AG08395 (cell line): ENCODE measurements at places on chromosomes 11 and 22.

- DNase-seq, result peak; percentile 24
Measured at GRCh38 chr22:25475257-25476022, 89.0 kb upstream of the GRK3 start.

DNA sequence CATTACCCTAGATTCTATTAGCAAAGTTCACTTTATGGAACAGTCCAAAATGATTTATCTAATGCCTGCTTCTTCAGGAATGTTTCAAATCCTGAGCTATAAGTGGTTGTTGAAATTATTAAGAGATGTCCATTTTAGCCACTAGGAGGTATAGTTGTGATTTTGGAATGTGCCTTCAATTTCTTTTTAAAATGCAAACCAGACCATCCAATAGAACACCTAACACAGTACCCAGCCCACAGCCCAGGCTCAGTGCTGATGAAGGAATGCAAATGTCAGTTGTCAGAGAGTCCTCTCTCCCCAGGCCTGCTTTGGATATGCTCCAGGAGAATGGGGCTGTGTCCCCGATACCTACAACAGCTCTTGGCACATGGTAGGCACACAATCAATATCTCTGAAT lies 85.8 kb upstream of the E2F8 start:
- peak; percentile 48 for DNase-seq

GRCh38 chr22:35630387-35630793 lies 13.3 kb upstream of the MB start:
- peak; percentile 64 for DNase-seq

GRCh38 chr11:34356913-34357700 lies 703 bp downstream of the ABTB2 start:
- peak; percentile 44 for DNase-seq

DNA sequence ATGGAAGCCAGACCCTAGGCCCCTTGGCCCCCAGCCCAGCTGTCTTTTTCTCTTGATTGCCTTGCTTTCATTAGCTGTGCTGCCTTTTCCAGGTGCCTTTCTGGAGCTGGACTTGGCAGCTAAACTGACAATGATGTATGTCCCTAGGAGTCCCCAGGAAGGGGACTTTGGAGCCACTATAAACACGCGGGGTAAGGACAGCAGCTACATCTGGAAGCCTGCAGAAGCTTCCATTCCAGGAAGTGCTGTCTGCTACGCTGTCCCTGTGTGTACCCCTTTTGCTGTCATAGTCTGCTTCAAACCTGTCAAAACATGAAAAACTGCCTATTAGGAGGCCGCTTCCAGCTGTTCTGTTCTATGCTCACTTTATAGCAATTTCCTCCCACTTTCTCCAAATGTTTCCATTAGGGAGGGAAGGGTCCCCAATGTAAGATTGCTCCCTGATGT lies 153.3 kb upstream of the RAG2 start:
- DNase-seq, result no peak

DNA sequence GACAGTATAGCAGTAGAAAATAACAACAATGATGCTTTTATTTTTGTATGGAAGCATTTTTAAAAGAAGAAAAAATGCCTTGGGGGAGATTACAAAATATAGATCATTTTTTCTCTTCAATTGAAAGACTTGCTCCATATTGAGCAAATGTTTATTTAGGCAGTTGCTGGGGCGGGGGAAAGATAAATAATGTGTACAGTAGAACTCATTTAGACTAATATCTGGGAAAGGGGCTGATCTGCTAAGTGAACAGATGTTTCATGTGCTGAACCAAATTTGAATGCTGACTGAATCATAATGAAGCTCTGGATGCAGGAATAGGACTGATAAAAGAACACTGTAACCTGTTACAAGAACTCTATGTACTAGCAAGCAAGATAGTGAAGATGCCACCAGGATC lies 457.1 kb upstream of the TENM4 start:
- DNase-seq, result no peak

DNA sequence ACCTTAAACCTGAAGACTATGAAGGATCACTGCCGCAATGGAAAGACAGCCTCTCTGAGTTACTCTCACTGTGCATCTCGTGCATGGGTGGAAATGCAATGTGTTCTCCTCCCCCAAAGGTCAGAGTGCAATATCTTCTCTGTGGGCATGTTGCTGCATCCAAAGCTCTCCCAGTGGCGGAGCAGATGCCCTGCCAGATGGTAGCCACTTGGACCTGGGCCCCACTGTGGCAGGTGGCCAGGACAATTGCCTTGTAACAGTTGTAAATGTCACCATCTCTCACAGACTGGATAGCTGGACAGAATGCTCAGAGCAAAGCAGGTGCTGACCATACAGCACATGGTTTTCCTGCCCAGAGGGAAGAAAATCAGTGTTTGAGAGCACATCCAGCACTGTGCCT lies 542.0 kb downstream of the FAM181B start:
- DNase-seq, result no peak

GRCh38 chr11:130314184-130314749 lies 450 bp downstream of the ZBTB44 start:
- peak; percentile 57 for DNase-seq

DNA sequence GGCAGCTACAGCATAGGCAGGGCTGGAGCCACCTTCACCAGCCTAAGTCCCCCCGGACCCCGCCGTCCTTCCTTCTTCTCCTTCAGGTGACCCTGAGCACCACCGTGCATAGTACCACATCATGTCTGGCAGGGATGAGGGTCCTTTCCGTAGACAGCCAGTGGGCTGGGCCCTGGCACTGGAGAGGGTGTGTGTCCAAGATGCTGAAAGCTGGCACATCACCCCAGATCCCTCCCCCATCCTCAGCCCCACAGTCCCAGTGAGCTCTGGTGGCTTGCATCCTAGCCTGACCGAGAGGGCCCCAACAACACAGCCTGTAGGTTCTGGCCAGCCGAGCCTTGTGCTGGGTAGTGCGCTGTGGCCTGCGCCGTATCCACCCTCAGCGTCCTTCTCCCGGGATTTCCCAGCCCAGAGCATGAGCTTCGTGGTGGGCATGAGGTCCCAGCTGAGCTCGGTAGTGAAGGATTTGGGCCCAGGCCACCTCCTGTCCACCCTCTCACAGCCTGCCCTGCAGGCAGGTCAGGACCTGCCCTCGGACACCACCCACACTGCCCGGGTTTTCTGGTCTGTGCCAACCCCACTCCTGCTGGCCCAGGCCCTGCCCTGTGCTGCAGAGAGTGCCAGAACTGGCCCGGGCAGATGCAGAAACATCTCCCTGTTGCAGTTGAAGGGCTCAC lies 1124.3 kb downstream of the BRD1 start:
- DNase-seq, result no peak

- no peak for DNase-seq
Measured at GRCh38 chr11:47941907-47942558, 38.3 kb upstream of the PTPRJ start.

- DNase-seq, result peak; percentile 94
Measured at GRCh38 chr11:57072640-57073039, 83.9 kb downstream of the OR5AK2 start.

GRCh38 chr11:87463486-87464102 lies 425.9 kb downstream of the TMEM135 start:
- peak; percentile 58 for DNase-seq

- DNase-seq, result no peak
Measured at GRCh38 chr11:29657709-29658108, 359.1 kb downstream of the KCNA4 start.

DNA sequence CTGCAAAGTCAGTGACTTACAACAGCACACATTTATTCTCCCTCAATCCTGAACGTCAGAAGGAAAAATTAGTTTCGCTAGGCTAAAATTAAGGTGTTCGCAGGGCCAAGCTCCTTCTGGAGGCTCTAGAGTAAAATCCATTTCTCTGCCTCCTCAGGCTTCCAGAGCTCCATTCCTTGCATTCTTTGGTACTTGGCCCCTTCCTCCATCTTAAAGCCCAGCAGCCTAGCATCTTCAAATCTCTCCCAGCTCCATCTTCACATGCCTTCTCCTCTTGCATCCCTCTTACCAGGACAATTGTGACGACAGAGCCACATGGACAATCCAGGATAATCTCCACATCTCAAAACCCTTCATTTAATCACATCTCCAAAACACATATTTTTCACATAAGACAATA lies 165.0 kb downstream of the GRIA4 start:
- DNase-seq, result no peak

- no peak for DNase-seq
Measured at GRCh38 chr22:42692239-42693054, 28.2 kb downstream of the A4GALT start.

DNA sequence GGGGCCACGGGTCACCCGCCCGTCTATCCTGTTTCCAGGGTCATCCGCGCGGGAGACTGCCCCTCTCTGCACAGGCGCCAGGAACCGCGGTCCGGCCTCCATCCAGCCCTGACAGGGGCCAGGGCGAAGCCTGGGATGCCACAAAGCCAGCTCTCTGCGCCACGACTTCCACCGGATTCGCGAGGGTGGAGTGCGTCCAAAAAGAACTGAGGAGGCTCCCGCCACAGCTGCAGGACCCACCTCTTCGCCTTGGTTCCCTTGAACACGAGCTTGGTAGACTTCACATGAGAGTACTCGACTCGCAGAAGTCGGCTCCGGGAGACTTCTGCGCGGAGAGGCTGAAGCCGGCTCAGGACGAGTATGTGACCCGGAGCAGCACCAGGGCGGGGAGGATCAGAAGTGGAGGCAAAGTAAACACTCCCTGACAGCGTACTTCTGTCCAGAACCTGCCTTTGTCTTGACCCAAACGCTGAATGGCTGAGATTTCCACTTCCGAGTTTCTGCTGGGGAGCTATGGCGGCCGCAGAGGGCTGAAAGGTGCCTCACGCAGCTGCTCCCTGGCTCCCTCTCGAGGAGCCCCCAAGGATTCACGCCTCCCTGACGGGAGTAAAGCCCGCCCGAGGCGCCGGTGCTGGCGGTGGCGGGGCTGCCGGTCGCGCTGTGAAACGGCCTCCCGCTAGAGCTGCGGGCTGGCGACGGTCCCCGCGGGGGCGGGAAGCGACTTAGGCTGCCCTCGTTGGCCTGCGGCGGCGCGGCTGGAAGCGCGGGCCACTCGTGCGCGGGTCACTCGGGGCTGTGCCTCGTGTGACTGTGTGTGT lies 4566.7 kb upstream of the OR11H1 start:
- no peak for DNase-seq

GRCh38 chr11:127074151-127074761 lies 73.7 kb upstream of the KIRREL3 start:
- DNase-seq, result peak; percentile 88

- no peak for DNase-seq
Measured at GRCh38 chr11:114115451-114115928, 56.0 kb downstream of the ZBTB16 start.

DNA sequence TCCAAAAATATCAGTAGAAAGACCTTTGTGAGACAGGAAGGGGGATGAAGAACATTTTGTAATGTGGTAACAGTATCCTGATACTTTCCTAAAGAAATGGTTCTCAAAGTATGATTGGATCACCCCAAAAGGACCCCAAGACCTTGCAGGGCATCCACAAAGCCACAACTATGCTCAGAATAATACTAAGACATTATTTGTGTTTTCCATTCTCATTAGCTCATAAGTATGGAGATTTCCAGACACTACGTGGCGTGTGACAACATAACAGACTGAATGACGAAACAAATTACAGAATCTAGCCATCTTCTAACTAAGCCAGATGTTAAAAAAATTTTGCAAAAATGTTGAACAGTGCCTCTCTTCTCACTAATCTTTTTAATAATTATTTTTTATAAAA lies 24.9 kb downstream of the CHEK2 start:
- DNase-seq, result no peak

DNA sequence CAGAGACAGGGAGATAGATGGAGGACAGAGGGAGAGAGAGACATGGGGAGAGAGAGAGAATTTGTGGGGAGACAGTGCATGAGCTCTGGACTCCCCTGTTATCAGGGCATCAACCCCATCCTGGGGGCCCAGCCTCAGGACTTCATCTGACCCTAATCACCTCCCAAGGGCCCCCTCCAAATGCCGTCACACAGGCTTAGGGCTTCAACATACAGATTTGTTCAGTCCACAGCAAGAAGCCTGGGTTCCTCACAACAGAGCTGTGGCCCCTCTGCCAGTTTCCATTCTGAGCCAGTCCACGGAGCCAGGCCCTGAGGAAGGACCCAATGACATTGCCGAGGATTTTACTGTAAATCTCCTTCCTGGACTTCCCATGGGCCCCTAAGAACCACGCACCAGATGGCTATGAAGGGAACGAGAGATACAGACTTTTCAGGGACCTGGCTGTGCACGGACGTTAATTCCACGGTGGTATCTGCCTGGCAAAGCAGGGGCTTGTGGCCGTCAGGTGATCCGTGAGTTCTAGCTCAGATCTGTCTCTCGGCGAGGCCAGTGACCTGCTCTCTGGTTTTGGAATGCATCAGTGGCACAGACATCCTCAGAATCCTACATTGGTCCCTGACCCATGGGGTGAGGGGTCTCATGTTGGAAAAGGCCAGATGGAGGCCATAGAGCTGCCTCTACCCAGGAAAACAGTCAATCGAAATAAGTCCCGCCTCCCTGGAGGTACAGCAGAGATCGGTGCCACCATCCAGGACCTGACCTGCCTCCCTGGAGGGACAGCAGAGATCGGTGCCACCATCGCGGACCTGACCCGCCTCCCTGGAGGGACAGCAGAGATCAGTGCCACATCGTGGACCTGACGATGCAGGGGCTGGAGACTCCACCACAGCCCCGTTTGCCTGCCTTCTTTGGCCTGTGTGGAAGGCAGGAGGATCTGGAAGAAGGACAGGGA lies 8.7 kb upstream of the B4GALNT4 start:
- DNase-seq, result no peak

GRCh38 chr22:50091092-50091768 lies 1.4 kb downstream of the MOV10L1 start:
- DNase-seq, result no peak

GRCh38 chr11:61910187-61911127 lies 6.9 kb downstream of the RAB3IL1 start:
- DNase-seq, result no peak

DNA sequence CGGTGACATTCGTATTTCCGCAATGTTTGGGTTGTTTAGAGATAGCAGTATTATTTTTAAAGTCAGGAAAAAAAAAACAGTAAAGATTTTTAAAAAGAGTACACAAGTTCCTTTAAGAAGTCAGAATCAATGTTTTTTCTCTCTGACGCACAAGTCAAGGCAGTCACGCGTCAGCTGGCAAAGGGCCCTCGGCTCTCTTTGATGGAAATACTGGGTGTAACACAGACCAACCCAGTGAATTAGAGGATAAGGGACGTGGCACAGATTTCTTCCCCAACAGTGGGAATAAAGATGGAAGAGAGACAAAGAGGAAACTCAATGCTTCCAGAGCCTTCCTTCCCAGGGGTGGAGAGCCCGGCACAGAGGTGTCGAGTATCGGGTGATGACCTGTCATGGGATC lies 13.4 kb downstream of the ASCC2 start:
- DNase-seq, result no peak
